ENCODE measurements at places on chromosomes 4 and X.

DNA sequence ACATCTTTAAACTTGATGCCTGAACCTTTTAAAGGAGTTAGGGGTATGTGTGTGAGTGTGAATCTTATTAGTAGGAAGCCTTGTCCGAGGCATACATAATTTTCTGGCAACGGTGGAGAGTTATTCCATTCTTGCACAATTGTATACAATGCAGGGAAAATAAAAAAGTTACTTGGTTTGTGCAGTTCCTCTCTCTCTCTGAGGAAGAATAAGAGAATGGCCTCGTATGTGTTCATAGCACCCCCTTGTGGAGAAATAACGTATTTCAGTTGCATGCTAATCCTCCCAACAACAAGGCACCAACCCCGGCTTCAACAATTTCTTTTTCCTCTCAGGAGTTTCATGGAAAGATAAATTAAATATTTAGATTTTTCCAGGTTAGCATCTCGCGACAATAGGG is 33.7 kb upstream of the FGF13 start:
- no peak for DNase-seq

GRCh38 chrX:44705817-44706551 is 137.8 kb upstream of the DUSP21 start:
- DNase-seq: no peak

GRCh38 chr4:88623097-88623496 is 30.8 kb downstream of the HERC3 start:
- no peak for DNase-seq

DNA sequence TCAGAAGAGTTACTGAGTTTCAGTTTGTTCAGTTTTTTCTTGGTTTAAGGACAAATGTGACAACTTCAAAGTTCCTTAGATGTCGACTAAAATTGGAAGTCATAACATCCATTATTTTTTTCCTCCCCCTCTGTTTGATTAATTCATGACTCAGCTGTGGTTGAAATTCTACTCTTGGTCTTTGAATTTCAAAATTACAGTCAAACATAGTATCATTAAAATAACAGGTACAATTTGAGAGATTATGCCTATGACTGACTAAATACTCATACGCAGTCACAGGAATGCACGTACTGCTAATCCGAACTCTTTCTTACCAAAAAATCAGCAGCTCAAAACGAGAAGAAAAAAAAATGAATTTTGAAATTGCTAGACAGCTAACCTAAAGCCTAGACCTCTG is 1434.8 kb downstream of the RAPGEF2 start:
- DNase-seq: no peak

DNA sequence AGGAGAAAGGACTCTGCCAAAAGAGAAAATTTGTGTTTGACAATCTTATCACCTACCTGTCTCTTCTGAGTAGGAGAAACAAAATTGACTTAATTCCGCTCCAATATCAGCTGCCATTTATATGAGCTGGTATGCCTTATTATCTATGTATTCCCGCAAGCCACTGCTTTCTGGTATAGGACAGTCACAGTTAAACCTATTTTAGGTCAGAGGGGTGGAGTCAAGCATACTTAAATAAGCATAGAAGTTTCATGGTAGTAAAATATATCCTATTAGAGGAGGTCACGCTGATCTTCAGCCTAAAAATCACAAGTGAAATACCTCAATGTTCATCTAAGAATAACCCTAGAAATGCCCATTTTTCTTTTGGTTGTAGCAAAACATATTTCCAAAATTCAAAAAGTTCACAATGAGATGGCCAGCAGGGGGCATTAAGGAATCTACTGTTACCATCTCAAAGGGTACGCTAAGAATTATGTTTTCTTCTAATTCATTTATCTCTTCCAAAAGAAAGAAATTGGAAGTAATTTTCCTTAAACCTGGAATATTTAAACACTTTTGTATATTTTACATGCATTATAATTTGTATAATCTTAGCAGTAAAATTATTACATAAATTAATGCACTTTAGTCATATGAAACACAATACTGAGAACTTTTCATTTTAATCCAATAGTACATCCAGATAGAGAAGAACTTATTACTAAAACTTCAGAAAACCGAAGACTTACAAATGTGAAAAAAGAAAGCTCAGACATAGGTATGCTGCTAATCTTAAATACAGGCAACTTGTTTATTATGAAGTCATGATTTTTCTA is 10.5 kb downstream of the PPAT start:
- no peak for DNase-seq

DNA sequence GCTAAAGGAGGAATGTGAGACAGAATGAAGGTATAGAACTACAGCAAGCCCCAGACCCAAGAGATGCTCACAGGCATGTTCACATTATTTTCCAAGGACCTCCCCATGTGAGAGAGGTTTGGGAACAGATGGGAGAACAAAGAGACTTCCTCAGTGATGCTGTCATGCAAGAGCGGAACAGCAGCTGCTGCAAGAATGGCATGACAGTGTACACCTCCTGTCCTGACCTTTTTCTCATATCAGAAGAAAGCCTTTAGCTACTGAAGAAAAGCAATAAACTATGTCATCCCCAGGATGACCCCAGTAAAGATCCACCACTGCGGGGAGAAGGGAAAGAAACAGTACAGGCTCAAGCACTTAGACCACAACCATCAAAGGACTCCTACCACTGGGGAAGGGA is 7.2 kb downstream of the PRDM5 start:
- DNase-seq: no peak

GRCh38 chrX:49247916-49248811 is 12.9 kb downstream of the CCDC22 start:
- no peak for DNase-seq

- no peak for DNase-seq
These were observed 115.2 kb downstream of the GABRA2 start for GRCh38 chr4:46274717-46275116.

GRCh38 chr4:88836216-88836615 is 138.6 kb upstream of the NAP1L5 start:
- no peak for DNase-seq

DNA sequence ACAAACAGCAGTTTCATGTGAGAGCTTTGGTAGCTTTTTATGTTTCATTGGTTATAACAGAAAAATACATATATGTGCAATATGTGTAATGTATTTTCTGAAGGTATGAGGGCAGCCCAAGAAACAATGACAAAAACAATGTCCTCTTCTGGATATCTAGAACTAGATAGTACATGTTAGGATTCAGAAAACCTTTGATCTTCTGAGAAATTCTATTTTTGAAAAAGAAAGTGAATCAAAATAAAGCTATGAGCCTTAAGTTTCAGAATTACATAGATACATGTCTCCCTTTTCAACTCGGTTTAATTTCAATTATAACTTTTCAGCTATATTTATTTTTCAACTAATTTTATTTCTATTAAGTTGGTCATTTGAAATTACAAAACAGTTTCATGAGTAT is 131.9 kb downstream of the REELD1 start:
- DNase-seq: no peak

DNA sequence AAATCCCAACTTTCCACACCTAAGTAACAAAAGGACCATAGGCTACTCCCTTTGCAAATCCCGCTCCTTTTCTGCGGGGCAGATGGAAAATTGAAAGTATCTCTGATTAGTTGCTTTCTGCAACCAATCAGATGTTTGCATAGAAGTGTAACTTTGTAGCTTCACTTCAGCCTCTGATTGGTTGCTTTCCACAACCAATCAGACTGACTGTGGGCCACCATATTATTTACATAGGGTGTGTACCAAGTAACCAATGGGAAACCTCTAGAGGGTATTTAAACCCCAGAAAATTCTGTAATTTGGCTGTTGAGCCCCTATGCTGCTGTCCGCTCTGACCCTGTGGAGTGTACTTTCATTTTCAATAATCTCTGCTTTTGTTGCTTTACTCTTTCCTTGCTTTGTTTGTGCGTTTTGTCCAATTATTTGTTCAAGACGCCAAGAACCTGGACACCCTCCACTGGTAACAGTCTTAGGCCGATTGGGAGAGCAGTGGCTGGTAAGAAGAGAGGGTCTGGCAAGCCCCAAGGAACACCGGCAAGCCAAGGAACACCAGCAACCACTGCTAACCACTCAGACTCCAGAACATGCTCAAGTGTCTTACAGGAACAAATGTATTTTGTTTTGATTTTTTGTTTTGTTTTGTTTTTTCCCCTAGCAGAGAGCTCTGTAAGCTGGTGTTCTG is 125.5 kb upstream of the MAP3K15 start:
- no peak for DNase-seq

DNA sequence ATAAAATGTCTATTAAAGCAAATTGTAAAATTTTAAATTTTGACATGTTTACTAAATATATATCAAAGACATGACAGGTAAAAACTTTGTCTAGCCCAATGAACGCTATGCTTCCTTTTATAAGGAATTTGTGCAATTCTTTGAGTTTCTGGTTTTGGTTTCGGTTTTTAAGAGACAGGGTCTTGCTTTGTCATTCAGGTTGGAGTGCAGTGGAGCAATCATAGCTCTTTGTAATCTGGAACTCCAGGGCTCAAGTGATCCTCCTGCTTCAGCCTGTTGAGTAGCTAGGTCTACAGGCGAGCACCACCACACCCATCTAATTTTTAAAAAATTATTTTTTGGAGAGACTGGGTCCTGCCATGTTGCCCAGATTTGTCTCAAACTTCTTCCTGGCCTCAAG is 60.7 kb downstream of the BLTP1 start:
- no peak for DNase-seq

DNA sequence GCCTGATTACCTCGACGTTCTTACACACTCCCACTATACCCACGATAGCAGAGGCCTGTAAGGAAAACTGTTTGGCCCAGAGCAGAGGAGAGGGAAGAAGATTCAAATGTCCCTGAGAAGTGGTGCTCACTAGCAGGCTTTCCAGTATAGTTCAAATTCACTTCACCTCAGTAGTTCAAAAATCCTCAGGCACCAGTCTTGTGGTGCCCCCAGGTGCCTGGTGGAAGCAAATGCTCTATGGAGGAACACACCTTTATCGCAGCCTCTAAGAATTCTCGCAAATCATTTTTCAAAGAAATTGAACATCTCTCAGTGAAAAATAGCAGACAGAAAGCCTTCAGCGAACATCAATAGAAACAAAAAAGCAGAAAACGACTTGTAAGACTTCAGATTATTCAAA is 12.2 kb upstream of the MTMR1 start:
- DNase-seq: no peak

DNA sequence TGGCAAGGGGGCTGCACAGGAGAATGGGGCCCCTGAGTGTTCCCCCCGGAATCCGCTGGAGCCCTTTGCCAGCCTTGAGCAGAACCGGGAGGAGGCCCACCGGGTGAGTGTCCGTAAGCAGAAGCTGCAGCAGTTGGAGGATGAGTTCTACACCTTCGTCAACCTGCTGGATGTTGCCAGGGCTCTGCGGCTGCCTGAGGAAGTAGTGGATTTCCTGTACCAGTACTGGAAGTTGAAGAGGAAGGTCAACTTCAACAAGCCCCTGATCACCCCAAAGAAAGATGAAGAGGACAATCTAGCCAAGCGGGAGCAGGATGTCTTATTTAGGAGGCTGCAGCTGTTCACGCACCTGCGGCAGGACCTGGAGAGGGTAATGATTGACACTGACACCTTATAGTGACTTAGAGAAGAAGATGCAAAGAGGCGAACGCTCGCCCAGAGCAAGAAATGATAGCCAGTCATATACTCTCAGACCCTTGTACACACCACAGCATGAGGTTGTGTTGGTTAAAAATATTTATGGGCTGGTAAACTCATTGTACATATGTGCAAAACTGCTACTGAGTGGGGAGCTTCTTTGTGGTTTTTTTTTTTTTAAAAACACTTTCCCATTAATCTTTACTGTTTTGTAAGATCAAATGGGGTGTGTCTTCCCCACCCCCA is 52.5 kb downstream of the JADE1 start:
- no peak for DNase-seq

- DNase-seq: no peak
These were observed 28.6 kb downstream of the AMER1 start for GRCh38 chrX:64176876-64177275.

GRCh38 chrX:47574076-47574546 is 8.1 kb upstream of the TIMP1 start:
- no peak for DNase-seq

DNA sequence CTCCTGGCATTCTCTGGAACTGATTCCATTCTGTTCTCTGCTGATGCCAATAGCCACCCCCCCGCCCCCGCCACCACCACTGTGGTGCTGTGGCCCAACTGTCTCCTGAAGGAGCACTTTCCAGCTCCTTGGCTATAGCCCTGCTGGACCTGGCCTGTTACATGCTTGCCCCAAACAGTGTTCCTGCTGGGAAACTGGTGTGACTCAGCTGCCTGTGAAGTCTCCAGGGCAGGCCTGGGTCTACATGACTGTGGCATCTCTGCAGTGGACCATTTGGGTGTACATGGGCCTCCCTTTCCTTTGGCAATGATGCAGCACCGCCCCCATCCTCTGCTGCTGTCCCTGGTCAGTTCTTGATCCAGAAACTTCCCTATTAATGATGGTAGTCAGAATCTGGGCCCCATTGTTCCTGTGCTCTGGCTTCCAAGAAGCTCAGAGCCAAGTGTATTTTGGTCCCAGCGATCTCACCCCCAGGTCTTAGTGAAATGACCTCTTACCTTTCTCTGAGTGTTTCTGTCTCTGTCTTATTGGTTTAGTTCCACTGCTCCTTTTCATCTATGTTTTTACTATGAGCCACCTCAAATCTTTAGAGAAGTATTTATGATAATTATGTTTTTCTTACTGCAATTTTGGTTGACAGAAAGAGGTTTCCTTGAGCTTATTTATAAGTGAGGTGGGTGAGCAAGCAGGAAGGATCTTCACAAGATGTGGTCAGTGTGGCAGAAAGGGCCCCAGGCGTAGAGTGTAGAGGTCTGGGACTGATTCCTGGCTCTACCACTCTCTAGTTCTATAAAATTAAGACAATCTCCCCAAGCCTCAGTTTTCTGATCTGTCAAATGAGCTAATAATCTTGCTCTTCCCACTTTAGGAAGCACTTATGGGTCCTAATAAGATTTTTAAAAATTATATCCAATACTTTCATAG is 210.7 kb upstream of the EOLA2 start:
- DNase-seq: no peak

DNA sequence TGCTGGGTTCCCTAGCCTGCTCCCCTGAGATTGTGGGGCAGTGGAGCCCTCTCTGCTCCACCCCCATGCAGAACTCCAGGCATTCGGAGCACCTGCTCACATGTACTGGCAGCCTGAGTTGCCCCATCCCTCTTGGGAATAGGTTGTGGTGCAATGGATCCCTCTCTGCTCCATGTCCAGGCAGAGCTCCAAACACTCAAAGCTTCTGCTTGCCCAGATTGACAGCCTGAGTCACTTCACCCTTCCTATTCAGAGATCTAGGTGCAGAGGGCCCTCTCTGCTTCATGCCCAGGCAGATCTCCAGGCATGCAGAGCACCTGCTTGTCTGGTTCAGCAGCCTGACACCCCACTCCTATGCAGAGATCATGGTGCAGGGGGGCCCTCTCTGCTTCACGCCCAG is 18.6 kb upstream of the TEX13B start:
- no peak for DNase-seq

DNA sequence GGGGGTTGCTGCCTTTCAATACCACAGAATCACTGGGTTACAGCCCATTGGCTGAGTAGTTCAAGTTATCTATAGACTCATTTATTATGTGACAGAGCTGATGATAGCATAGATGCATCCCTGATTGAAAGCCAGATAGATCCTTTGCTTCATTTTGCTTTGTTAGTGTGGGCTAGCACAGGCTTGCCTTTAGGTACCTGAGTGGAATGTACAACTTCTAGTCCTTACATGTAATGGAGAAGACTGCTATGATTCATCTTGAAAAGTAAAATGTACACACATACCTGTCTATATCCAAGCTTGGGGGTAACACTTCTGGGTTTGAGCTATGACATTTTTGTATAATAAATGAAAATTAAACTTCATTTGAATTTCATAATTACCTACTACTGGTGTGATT is 226.0 kb upstream of the FTHL17 start:
- no peak for DNase-seq

Measured in dorsolateral prefrontal cortex (tissue), 122 donors.